A673 (cell line): ENCODE measurements at places on chromosomes 4 and X.

DNA sequence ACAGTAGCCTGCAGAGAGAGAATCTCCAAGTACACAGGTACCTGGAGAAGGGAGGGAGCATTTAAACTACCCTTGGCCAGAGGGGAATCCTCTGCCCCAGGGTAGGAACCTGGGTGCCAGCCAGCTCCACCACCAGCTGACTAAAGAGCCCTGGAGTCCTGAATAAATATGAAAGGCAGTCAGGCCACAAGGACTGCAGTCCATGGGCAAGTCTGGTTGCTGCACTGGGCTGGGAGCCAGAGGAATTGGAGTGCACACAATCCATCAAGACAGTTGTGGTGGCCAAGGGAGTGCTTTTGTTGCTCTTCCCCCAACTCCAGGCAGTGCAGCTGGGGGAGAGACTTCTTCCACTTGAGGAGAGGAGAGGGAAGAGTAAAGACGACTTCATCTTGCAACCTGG, 172.5 kb downstream of the HNRNPD start:
- peak; percentile 36 for DNase-seq

GRCh38 chrX:66262807-66263206, 98.8 kb downstream of the HEPH start:
- no peak for DNase-seq

GRCh38 chr4:55241461-55241860, 104.6 kb upstream of the SRD5A3 start:
- no peak for DNase-seq

- no peak for DNase-seq
Observed at GRCh38 chr4:54842226-54842625, 184.5 kb downstream of the KIT start.

- no peak for DNase-seq
Observed at GRCh38 chr4:78748381-78748780, 27.8 kb upstream of the BMP2K start.

GRCh38 chr4:100525686-100526085, 7.9 kb upstream of the EMCN start:
- DNase-seq, result no peak

DNA sequence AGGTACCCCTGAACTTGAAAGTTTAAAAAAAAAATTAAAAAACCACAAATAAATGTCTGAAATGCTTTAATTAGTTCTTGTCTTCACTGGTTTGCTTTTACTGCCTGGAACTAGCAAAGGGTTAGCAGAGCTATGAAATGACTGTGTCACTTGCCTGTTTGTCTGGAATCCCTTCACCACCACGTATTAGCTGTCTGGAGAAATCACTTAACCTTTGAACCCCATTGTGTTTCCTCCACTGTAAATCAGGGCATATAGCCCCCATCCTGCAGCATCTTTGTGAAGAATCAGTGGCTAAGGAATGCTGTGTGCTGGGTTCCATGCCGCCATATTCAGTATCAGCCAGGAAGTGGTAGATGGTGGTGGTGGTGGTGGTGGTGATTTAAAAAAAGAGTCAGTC, 6.3 kb downstream of the CYTL1 start:
- DNase-seq, result no peak

DNA sequence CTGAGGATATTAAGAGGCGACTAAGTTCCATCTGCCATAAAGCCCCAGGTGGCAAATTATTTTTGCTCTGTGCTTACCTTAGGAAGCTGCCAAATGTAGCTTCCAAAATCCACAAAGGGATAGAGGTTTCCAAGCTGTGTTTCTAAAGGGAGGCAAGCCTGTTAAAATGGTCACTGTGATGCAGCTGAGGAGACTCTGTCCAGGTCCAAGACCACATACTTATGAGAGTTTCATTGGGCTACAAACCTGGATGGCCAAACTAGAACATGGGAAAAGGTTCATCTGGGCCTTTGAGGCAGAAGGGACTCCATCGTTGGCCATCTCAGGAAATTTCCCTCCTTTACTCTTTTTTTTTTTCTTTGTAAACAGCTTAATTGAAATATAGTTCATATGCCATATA, 306.9 kb upstream of the FGF13 start:
- no peak for DNase-seq

GRCh38 chr4:17636341-17636695, 21.9 kb downstream of the MED28 start:
- no peak for DNase-seq

DNA sequence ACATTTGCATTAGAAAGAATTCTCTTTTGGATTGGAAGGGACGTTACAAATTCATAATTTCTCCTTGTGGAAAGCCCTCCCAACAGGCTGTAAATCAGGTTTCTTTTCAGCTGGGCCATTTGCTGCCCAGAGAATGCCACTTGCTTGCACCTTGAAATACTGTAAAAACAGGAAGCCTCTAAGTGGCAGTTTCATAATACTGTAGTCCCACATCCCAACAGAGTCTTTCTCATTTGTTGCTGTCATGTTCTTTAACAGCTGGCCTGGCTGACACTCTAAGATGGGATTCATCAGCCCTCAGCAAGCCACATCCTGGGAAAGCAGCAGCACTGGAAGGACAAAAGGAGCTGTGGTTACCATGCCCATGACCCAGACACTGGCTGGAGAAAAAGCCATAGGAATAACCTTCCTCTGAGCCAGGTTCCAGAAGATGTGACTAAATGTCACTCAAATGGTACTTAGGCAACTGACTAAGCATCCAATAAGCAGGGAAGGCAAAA, 221.9 kb upstream of the MBNL3 start:
- DNase-seq, result no peak

- no peak for DNase-seq
Observed at GRCh38 chrX:23844502-23845138, 61.6 kb downstream of the SAT1 start.

- no peak for DNase-seq
Observed at GRCh38 chr4:173498023-173498422, 32.0 kb downstream of the HAND2 start.

- DNase-seq, result no peak
Observed at GRCh38 chr4:27414887-27415731, 554.5 kb downstream of the STIM2 start.

- no peak for DNase-seq
Observed at GRCh38 chrX:100695302-100695701, 36.6 kb downstream of the SYTL4 start.
